ENCODE measurements at places on chromosomes 6 and 20.

DNA sequence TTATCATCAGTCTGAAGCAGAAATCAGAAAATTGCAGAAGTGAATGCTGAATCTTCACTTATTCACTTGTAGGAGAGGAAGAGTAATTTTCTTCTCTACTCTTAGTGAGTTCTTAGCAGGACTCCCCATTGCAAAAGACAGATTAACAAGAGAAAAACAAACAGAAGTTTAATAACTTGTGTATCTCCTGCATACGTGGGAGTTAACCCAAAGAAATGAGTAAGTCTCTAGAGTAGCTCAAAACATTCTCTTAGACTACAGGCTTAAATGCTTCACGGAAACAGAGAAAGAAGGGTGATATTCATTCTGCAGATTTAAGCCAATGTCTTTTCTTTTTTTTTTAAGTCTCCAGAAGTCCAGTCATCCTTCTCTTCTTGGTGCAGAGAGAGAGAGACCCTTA lies 97.9 kb upstream of the TMEM181 start:
- no peak for DNase-seq

GRCh38 chr6:99543968-99544367 lies 24.5 kb downstream of the CCNC start:
- no peak for DNase-seq

GRCh38 chr6:143110996-143111395 lies 50.3 kb downstream of the AIG1 start:
- DNase-seq, result no peak

- peak; percentile 22 for DNase-seq
These were observed 7.6 kb upstream of the KCNK16 start for GRCh38 chr6:39330057-39330456.

- no peak for DNase-seq
These were observed 659.2 kb downstream of the HDGFL1 start for GRCh38 chr6:23228439-23229024.

- no peak for DNase-seq
These were observed 159.4 kb upstream of the MLN start for GRCh38 chr6:33963136-33963750.

- no peak for DNase-seq
These were observed 230.8 kb upstream of the FLRT3 start for GRCh38 chr20:14568225-14568624.
